PC-9 (cell line): ENCODE measurements at places on chromosomes 16 and 17. TPM values are rescaled to one million over a fixed set of nuclear protein-coding genes. Genes with fewer than 3 reads are reported as not detected.

- DNase-seq: no peak
Observed at GRCh38 chr16:31441956-31442355, 633 bp downstream of the ZNF843 start.

The BAIAP3 gene
- total RNA-seq: 35.0 and 47.3 TPM in 2 replicates

DNA sequence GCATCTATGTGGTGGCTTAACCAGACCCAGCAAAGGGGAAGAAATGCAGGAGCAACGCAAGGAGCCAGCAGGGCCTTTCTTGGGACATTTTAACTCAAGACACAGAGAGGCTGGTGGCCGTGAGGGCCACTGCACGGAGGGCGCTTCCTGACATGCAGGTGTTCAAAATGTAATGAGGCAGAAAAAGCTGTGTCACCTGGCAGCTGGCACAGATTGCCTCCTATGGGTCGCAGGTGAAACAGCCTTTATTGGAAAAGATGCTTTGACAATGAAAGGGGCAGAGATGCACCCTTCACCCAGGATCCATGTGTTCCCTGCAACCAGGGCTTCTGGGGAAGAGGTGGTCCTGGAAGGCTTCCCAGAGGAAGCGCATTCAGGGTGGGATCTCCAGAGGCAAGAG lies 219.3 kb downstream of the XYLT1 start:
- no peak for DNase-seq

DNA sequence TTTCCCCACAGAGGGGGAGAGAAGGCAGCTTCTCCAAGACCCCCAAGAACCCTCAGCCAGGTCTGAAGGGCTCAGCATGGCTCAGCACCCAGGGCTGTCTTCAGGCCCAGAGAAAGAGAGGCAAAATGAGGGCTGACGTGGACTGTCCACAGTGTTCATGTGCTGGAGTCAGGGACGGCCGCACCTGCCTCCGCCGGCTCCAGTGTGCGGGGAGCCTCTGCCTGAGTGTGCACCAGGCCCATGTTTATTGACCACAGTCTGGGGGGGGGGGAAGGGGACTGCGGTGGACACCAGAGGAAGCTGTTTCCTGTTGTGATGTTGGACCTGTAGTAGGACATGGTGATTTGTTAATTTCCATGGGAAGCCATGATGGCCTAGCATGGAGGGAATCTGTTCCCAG lies 6.9 kb downstream of the MRM1 start:
- DNase-seq: no peak

GRCh38 chr17:79556271-79556670 lies 54.6 kb downstream of the RBFOX3 start:
- DNase-seq: no peak

DNA sequence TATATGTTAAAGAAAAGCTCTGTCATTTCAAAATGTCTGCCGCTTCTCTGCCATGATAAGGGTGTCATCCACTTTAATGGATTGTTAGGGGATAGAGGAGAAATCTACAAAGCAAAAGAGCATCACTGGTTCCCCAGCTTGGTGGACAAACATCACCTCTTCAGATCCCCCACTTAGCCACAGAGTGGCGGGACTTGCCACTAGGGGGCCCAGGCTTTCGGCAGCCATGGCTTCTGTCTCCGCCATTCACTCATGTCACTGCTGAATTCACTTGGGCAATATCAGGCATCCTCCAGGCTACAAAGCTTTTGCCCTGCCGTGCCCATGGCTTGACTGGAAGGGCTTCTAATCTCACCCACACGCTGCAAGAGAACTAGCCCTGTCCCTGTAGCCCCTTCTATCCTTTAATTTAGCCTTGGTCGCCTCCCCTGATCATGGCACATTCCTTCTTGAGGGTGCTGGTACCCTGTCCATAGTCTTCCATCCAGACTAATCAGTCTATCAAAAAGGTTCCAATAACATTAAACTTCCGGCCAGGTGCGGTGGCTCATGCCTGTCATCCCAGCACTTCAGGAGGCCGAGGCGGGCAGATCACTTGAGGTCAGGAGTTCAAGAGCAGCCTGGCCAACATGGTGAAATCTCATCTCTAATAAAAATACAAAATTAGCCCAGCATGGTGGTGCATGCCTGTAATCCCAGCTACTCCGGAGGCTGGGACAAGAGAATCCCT lies 34.7 kb downstream of the SBK1 start:
- DNase-seq: peak; percentile 68

GRCh38 chr16:77468831-77469230 lies 34.0 kb upstream of the ADAMTS18 start:
- no peak for DNase-seq
